NCI-H524 (cell line): ENCODE measurements at places on chromosomes 12 and 14.

GRCh38 chr12:104683831-104684503, 227.2 kb downstream of the CHST11 start:
- peak; percentile 86 for DNase-seq

DNA sequence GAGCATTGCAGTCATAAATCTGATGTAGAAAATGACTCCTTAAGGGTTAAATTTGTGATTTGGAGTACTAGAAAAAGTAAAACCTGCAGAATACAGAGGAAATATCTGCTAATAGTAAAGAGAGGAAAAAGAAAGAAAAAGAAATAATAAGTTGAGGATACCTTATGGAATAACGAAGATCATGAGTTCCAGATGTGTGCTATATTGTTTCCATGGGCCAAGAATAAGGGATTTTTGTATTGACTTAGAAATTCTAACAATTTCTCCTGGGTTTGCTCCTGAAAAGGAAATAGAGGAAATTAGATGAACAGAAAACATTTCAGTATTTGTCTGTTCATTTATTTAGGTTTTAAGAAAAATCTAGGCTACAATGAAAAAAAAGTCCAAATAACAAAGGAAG, 115.3 kb downstream of the ALG10B start:
- no peak for DNase-seq

GRCh38 chr12:112418608-112419296, at the start of gene PTPN11:
TSS of gene PTPN11 (plus strand) at chr12:112418947. CDS start at chr12:112419112, 165 bp downstream.
- peak; percentile 65 for DNase-seq

DNA sequence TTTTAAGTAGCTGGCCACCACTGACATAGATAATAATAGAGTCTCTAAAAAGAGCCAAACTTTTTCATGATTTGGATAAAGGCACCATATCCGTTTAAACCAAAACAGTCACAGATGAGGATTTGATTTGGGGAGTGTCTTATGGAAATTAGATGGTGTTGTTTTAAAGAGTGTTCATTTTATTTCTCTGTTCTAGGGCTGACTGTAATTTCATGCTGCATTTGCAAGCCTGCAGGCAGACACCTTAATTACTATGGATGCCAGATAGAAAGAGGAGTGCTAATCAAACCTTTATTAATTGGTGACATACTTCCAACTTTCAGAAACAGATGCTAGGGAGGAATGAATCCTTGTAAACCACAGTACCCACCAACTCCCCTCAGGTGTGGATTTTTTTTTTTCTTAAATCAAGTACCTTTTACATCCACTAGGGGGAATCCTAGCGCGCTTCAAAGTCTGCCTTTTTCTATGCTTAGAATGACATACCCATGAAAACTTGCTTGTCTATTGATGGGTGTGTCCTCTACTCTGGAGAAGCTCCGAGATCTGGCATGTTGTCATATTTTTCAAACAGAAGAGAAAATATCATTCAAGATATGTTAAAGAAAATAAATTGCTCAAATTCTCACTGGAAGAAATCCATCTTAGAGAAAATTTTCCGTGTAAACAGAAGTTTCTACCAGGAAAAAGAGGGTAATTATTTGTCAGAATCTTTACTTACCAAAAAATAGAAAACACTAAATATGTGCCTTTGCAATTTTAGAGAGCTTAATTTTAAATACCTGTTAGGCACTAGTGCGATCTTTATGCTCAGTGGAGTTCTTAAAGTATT, 14.2 kb upstream of the PLXNC1 start:
- peak; percentile 43 for DNase-seq

DNA sequence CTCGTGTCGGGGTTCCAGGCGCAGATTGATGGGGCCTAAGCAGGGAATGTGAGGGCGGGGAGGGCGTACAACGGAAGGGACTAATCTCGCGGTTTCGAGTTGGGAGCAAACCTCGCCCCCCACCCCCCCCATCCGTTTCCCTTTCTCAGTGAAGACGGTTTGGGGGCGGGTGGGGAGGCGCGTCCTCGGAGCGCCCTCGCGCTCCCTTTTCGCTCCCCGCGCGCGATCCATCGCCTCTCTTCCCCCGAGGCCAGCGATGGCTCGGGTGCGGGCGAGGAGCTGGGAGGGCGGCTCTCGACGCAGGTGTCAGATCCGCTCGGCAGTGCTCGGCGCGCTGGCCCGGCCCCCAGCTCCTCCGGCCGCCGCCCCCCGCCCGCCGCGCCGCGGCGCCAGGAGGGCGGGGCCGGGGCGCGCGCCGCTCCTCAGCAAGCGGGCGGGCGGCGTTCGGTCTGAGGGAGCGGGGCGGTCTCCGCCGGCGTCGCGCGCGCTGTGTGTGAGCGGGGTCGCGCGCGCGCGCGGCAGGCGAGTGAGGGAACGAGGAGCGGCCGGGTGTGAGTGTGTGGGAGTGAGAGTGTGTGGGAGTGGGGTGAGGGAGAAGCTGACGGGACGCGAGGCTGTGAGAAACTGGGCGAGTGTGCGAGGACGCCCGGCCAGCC, at the start of gene RIMKLB:
TSS of gene RIMKLB (plus strand) at position 516 of the 656 bp plus-strand sequence. CDS start 15,876 bp downstream, outside the sequence.
- peak; percentile 45 for DNase-seq

- DNase-seq, result no peak
Observed at GRCh38 chr14:33509454-33509853, 441.4 kb downstream of the EGLN3 start.

DNA sequence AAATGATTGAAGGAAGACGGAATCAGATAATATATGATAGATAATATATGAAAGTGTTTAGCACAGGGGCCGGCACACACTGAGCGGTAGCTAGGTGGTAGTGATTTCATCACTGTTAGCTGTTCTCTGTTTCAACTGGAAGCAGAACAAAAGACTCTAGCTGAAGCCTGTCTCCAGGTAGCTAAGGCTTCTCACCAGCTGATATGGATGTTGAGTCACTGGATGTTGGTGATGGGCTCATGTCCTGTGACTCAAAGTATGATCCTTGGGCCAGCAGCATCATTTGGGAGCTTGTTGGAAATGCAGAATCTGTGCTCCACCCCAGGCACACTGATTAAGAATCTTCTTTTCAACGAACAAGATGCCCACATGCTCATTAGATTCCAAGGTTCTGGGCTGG, 21.7 kb upstream of the KCNA5 start:
- DNase-seq, result no peak

DNA sequence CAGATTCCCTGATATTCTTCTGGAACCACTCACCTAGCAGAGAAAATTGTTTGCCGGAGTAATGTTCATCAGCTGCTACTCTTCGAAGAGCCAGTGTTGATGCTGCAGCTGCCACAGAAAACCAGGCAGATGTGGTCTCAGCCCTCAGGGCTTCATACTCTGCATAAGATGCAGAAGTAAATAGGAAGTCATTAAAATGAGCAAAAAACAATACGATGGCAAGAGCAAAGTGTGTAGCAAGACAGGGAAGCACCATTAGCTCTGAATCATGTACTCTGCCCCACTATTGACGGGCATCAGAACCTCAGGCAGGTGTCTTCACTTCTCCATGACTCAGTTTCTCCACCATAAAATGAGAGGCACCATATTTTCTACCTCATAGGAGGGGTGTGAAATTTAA, 991.6 kb upstream of the TMEM132C start:
- DNase-seq, result no peak

DNA sequence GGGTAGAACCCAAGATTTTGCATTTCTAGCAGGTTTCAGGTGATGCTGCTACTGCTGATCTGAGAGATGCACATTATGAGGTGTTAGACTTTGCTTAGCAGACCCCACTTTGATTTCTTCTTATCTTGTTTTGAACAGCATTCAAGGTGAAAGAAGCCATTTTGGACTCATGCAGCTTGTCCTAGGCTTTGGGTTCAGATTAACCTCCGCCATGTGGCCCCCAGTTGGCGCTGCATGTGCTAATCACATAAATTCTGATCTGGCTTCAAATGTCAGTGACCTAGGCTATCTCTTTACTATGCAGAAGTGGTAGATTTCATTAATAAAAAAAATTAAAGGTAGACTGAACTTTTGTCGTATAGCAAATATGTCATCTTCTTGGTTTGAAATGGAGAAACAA, 89.8 kb upstream of the DYRK2 start:
- no peak for DNase-seq

DNA sequence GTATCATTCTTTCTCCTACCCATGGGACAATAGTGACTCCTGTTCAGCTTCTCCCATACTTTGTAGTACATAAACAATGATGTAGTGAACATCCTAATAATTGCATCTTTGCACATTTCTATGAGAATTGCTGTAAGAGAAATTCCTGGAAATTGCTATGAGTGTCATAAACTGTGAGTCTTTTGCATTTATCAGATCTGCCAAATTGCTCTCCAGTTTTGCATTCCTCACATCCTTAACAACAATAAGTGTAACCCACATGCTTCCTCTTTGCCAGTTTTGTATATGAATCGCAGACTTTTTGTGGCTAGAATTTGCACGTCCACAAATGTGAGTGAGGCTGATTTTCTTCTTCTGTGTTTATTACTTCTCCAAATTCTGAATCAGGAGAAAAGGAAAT, 124.0 kb upstream of the TBX5 start:
- DNase-seq, result no peak

GRCh38 chr12:105220150-105220928, 15.6 kb downstream of the APPL2 start:
- no peak for DNase-seq

GRCh38 chr14:67738740-67739504, 37.2 kb downstream of the RDH12 start:
- DNase-seq, result no peak

GRCh38 chr14:96177766-96178375, 26.8 kb upstream of the BDKRB2 start:
- peak; percentile 16 for DNase-seq

GRCh38 chr14:56846970-56847930, 37.0 kb upstream of the OTX2 start:
- DNase-seq, result no peak
